ENCODE measurements at places on chromosomes 13 and 19.

- DNase-seq = no peak
These were observed 676 bp downstream of the BRCA2 start for GRCh38 chr13:32316028-32316339.

DNA sequence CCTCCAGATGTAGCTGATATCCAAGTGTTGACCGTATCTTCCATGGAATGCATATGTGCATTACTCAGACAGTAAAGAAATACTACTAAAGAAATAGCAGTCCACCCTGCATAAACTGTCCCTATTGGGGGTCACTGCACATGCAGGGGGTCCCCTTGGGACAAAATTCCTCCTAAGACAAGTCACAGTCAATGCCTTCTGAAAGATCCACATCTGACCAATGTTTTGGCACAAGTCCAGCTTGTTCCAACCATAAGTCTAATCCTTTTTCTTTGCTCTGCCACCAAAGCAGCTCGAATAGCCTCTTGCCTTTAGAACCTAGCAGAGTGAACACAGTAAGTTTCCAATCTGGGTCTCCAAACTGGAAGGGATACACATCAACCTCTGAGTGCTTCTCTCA is 87.9 kb downstream of the DIAPH3 start:
- no peak for DNase-seq

DNA sequence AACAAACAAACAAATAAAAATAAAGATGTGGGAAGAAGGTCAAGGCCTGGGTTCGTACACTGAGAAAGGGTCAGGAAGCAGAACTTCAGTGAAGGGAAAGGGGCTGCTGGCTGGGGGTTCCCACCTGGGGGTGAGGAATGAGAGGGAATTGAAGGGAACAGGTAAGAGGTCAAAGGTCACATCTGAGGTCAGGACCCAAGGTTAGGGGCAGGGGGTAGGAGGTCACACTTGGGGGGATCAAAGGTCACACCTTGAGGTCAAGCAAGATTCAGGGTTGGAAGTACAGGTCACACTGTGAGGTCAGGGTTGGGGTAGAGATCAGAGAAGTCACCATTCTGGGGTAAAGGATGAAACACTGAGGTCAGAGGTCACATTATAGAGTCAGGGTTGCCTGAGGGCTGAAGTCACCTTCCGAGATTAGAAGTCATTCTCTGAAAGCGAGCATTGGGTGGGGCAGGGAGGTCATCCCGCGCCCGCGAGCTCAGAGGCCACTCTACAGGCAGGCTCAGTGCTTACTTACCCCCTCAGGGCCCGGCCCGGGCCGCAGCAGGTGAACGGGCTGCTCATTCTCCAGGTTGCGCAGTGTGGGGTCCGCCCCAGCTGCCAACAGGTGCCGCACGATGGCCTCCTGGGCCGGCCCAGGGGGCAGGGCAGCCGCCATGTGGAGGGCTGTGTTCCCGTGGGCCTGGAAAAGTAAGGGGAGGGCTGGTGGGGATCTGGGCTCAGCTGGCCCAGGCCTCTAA is 10.8 kb downstream of the NFKBID start:
- DNase-seq = no peak

DNA sequence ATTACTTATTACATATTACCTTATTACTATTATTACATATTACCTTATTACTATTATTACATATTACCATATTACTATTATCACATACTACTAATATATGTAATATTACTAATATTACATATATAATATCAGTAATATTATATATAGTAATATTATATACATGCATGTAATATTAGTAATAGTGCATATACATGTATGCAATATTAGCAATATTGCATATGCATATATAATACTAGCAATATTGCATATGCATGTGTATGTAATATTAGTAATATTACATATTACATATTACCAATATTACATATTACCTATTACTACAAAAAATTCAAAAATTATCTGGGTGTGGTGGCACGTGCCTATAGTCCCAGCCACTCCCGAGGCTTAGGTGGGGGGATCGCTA is 22.4 kb downstream of the PDE4A start:
- no peak for DNase-seq

GRCh38 chr19:39030854-39031367 is 1.4 kb downstream of the FBXO27 start:
- no peak for DNase-seq

DNA sequence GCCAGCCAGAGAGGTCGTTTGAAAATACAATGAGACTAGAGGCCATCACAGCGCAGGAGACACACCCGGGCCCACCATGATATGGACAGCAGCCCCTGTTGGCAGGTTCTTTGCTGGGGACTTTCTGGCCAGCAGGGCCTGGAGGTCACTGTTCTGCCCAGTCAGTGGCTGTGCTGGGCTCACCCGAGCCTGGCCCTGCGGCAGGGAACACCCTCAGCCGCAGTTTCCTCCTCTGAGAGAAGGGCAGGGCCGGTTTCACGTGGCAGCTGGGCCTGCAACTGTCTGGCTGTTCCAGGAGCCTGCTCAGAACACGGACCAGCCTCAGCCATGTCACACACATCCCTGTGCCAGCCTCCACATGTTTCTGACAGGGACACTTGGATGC is 39.4 kb downstream of the ADPRHL1 start:
- no peak for DNase-seq

DNA sequence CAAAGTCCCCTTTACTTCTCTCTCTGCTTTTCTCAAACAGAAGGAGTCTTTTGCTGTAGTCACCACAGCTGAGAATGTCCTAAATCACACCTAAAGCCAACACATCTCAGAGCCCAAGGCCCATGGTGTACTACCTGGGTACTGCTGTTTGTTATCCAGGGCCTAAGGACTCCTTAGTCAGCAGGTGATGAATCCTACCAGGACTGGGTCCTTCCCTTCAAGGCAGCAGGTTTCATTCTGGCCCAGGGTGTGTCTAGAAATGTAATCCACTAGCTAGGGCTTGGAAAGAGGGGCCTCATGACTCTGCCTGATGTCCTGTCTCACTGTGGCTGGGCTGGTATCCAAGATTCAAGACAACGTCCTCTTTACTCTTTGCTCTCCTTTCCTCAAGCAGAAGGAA is 36.2 kb upstream of the ENOX1 start:
- DNase-seq = no peak

DNA sequence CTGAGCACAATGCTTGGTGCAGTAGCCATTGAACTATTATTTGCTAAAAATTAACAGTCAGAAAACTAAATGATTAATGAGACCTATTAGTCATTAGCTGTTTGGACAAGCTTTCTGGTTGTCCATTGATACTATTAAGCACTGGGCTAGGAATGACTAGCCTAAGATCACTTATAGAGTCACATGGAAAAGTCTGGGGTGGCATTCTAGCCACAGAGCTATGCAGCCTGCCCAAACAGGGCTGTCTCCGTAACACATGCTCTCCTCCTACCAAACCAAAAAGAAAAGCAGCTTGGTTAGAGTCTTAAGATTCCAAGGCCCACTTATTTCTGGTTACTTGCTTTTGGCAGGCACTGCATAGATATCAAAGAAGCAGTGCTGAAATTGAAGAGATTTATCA is 193.5 kb upstream of the NBEA start:
- no peak for DNase-seq

All from HuH-7 (cell line).